ENCODE measurements at places on chromosomes 2 and 18.
A peak's percentile ranks its signal among the peaks of the same experiment; 100 is the strongest.

DNA sequence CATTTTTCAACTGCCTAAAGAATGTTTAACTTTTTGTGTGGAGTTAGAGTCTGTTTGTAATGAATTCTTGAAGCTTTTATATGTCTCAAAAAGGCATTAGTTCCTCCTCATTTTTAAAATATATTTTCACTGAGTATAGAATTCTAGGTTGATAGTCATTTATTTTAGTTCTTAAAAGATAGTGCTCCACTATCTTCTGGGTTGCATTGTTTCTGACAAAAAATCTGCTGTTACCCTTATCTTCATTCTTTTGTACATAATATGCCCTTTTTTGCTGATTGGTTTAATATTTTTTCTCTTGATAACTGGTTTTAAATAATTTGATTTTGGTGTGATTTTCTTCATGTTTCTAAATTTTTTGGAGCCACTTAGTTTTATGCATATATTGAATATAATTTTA is 754.7 kb upstream of the GYPC start:
- DNase-seq, result no peak

DNA sequence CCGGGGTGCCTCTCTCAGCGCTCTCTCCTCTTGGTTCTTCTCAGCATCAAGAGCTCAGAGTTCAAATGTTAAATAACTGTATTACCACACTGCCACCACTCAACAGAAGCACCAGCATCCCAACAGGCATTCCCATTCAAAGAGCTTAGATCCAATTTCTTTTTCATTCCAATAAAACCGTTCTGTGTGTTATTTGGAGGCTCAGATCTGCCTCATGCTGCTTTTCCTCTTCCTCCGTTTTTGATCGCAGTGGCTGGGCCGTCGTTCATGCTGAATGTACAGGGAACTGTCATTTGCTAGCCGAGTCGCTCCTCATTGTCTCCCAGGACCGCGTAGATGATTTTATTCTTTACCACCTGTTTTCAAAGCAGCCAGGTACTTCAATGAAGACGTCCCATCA is 798.9 kb upstream of the SALL3 start:
- DNase-seq, result no peak

DNA sequence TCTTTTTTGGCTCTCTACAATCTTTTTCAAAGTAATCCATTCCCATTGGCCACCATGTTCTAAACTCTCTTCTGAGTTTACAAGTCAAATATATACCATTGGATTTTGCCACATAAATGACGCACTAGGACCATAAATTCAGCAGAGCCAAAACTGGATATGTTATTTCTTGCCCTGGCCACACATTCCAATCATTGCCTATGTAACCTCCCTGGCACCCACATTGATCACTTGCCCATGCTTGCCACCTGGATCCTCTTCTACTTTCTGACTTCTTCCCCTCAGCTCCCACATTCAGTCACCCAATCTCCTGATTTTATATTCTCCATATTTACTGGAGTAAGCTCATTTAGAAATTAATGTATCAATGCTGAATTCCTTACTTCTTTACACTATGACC is 5.1 kb upstream of the ZC3H15 start:
- no peak for DNase-seq

DNA sequence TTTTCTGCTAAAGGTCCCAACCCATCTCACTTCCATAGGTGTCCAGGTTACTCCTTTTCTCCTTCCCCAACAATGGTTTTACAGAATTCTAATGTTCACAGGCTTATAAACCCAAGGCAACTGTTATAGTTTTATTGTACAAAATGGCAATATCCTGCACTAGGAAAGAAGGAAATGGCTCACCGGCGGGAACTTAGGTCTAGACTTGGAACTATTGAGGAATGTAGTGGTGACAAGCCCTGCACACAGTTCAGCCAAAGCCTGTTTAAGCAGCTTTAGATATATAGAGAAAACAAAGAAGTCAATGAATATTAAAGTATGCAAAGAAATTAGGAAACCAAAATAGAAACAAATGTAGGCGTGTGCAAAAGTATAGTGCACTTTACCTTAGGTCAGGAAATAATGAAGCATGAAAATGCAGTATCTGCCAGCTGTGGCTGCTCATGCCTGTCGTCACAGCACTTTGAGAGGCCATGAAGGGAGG is 22.7 kb upstream of the KCNG3 start:
- no peak for DNase-seq

DNA sequence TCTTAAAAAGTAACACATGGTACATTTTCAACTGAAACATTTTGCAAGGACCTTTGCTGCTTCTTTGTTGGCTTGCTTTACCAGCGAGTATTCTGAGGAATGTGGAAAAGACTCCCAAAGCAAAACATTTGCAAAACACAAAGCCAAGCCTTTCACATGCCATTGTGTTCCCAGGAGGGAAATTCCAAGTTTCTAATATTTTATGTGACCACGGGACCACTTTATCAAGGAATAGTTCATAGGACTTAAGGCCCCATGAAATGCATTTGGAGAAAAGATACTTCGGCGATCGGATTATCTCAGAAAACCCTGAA is 26.2 kb downstream of the CYP27C1 start:
- DNase-seq, result no peak

GRCh38 chr18:45014047-45014501 is 333.4 kb downstream of the SETBP1 start:
- peak; percentile 40 for DNase-seq

DNA sequence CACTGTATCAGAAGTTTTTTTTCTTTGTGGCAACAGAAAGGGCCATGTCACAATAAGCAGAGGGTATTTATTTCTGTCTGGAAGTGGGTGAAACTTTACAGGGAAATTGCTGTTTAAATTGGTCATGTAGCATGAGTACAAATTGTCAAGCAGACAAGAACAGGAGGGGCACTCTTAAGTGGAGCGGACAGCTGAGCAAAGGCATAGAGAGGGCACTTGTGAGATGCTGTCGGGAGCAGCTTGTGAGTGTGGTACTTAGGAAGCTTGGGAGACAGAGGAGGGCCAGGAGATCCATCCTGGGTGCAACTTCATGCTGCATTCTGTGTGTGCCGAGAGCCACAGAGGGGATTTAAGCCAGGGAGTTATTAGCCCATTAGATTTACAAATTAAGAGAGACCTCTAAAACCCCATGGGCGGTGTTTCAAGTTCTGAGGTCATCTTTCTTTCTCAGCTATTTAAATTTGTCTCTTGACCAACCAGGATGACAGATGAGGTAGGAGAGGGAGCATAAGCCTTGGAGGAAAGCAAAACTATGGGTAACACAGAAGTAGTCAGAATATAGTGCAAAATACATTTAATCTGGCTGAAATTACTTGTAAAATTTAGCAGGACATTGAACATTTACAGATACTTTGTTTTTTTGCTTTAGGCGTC is 30.4 kb downstream of the INPP4A start:
- DNase-seq, result no peak

DNA sequence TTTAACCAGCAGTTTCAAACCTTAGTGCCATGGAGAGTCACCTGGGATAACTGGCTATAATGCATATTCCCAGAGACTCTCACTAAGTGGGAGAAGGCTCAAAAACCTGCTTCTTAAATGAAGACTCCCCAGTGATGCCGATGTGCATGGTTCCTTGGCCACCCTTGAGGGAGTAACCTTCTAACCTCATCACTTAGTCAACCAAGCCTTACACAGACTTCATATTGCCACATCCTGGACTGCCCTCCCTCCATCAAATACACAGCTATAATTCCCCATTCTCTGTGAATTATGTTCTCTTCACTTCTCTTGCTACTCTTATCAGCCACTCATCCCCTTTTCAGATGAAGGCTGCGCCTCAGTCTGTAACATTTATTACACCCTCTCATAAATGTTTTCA is 462.9 kb upstream of the RGPD4 start:
- no peak for DNase-seq

DNA sequence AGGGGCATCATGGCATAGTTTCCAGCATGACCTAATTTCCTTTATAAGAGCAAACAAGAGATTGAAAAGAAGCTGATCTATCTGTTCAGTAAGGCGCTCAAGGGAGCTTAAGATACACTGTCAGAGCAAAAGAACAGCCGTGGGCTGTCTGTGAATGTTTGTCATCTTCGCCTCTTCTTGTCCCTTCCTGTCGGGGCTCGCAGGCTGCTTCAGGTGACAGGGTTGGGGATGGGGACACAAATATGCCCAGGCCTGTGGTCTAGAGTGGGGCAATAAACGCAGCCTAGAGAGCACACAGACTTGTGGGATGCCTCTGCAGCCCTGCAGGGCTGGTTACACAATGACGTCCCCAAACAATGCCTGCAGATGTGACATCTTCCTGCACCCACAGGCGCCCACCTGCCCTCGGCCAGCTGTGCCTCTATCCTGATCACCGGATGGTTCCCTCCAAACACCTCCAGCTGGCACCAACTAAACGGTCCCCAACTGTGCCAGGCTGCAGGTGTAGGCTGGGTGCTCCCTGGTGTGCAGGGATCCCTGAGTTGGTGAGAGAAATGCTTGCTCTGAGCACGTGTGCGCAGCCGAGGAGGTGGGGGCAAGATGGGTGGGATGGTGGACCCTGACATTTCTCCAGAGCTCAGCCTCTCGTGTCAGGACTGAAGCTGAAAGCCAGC is 72.8 kb downstream of the EDAR start:
- DNase-seq, result no peak

DNA sequence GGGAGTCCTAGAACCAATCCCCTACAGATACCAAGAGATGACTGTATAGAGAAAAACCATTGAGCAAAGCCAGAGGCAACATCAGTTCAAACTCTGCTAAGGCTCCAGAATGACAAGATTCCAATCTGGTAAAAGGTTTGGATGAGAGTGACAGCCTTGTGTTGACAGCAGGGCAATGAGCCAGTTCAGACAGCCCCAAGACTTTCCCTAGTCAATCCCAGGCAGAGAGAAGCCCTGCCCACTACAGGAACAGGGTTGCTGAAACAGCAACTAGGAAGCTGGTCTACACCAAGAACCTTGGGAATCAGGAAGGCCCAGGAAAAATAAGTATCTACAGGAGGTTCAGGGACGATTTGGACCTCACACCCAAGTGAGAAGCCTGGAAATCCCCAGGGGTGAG is 3.3 kb downstream of the PSTPIP2 start:
- no peak for DNase-seq

DNA sequence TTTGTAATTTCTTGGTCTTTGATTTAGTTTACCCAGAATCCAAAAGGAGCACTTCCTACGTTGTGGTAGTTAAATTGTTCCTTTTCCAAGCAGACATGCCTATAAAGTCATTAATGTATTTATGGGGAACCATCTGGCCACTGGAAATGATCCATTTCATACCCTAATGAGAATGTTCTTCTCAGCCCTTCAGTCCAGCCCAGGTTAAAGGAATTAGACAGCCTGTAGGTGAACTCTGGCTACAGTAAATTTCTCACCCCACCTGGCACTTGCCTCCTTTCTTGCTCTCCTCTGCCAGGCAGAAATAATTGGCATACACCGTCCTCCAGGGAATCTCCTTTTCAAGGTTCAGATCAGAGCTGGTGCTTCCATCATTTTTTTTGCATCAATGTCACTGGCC is 121.1 kb downstream of the SETBP1 start:
- no peak for DNase-seq

DNA sequence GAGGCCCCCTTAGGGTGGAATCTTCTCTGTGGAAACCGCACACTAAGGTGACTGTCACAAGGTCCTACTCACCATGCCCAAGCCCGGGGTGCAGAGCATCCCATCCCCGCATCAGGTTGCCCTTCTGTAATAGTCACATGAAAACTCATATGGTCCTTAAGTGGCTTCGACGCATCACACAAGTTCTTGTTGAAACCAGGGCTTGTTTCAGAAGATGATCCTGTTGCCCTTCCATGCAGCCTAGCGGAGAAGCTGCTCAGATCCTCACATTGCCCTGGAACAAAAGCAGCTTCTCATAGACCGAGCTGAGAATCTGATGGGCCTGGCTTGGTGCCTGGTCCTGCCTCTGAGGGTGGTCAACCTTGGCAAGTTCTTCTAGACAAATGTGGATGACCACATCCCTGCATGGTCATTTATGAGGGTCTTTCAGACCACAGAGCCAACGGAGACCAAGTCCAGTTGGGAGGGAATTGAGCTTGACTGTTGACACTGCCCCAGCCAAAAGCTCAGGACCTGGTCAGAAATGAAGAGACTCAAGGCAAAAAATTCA is 54.1 kb downstream of the PDCL3 start:
- no peak for DNase-seq

DNA sequence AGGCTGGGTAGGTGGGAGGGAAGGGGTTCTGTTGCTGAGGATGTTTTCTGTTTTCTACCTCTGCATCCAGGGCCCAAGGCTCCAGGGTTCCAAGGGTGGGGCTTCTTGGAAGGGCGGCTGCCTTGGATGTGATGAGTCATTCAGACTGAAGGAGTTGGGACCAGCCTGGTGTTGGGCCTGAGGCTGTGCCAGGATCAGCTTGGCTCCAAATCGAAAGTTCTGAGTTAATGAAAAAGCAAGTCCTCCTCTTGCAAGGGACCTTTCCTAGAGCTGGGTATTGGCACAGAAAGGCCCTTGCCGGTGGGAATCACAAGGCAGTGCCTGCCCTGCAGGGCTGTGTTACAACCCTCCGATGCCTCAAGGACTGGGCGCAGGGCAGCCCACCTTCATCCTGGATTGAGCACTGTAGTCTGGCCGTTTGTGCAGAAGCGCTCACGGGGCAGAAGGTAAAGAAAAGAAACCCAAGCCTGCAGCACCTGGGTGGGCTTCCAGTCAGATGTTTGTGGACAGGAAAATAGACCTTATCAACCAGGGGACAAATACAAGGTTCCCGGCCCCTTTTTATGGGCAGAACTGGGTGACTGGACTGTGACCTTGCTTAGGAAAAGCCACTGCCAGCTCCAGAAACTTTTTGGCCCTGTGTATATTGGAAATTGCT is 52.5 kb upstream of the MCFD2 start:
- DNase-seq, result peak; percentile 72

DNA sequence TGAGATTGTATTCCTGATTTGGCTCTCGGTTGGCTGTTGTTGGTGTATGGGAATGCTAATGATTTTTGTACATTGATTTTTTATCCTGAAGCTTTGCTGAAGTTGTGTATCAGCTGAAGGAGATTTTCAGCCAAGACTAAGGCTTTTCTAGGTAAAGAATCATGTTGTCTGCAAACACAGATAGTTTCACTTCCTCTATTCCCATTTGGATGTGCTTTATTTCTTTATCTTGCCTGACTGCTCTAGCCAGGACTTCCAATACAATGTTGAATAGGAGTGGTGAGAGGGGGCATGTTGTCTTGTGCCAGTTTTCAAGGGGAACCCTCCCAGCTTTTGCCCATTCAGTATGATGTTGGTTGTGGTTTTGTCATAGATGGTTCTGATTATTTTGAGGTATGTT is 90.4 kb downstream of the CYP26B1 start:
- DNase-seq, result no peak

- DNase-seq, result no peak
Observed at GRCh38 chr2:181420259-181421130, 36.7 kb upstream of the ITGA4 start.

- DNase-seq, result no peak
Observed at GRCh38 chr18:3541549-3542386, 91.8 kb downstream of the TGIF1 start.

GRCh38 chr2:197869501-197870111 is 65.2 kb downstream of the PLCL1 start:
- DNase-seq, result no peak

Data from Ammon's horn (tissue), 1 donor.